ENCODE measurements at places on chromosomes 4 and X.

DNA sequence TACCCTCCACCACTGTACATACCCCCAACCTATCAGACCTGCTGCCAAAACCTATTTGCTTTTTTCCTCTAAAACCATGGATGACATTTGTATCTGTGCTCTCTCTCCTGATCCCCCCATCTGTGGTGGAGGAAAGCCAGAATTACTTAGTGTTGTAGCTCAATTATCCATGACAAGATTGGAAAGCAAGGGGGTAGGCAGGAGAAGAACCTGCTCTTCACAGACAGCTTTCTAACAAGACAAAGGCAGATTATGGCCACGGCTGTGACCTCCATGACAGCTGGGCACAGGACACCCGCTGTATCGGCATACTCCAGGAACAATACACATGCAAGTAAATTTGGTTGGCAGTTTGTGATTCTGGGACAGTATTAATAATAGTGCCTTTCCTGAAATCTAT, 186.7 kb downstream of the ENOX2 start:
- no peak for DNase-seq

DNA sequence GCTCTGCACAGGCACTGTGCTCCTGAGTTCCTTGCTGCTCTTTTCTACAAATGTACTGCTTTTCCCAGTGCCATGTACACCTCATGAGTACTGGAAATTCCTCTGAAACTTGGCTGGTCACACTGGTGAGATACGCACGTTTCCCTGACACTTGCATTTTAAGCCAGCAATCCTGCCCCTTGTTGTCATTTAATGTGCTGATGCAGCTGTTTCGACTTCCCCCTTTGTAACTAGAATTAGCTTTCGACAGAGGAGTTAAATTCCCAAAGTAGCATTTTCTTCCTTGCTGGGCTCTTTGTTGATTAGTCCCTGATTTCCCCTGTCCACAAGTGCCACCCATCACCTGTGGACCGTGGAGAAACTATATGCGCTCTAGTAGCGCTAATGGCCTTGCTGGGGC, 77.5 kb downstream of the IQCM start:
- no peak for DNase-seq

DNA sequence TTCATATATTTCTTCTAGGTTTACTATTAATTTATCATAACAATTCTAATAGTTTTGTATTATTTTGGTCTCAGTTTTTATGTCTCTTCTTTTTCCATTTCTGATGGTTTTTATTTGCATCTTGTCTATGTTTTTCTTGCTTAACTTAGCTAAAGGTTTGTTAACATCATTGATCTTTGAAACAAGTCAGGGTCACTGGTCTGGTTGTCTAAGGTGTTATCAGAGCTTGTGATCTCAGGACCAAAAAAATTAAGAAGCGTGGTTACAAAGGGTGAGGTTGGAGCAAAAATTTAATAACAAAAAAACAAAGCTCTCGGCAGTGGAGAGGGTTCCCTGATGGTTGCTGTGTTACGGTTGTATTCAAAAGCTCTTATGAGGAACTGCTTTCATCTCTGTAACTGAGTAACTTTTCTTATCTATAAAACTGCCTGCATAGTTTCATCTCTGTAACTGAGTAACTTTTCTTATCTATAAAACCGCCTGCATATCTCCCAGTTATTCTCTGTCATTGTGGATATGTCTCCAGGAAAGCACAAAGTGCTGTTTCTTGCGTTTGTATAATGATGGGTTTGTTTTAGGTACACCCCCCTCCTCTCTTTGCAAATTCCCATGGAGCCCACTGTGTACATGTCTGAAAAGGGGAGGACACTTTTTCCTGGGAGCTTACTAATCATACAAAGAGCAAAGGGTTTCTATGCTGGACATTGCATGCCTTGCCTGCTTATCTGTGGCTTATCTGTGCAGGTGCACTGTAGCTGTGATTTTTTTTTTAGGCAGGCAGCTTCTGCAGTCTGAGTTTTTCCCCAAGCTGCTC, 62.4 kb upstream of the UGT2B15 start:
- no peak for DNase-seq

- DNase-seq, result no peak
Observed at GRCh38 chr4:128596853-128597252, 212.6 kb upstream of the JADE1 start.

DNA sequence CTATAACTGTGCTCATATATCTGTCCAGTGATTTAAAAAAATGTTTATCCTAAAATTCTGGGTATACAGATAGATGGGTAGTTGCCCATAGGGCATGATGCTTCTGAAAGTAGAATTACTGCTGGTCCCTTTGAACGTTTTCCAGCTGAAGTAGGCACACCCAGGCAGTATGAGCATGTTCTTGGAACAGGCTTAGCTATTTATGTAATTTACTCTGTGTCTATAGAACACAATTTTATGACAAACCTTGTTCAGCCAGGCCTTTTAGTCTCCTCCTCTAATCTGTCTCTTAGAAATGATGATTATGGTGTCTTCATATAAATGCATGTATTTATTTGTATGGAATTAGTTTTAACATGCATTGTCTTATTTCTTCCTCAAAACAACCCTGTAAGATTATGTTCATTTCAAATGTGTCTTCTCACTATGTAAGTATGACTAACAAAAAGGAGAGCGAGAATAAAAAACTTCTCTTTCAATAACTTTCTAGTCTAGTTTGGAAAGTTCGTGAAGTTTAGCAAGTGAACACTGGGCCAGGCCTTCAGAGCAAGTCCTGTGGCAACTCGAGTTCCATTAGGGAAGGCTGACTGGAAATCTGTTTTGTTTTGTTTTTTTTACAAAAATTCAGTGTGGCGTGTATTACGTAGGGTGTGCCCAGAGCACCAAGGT, 142.0 kb downstream of the AFF1 start:
- DNase-seq, result no peak

DNA sequence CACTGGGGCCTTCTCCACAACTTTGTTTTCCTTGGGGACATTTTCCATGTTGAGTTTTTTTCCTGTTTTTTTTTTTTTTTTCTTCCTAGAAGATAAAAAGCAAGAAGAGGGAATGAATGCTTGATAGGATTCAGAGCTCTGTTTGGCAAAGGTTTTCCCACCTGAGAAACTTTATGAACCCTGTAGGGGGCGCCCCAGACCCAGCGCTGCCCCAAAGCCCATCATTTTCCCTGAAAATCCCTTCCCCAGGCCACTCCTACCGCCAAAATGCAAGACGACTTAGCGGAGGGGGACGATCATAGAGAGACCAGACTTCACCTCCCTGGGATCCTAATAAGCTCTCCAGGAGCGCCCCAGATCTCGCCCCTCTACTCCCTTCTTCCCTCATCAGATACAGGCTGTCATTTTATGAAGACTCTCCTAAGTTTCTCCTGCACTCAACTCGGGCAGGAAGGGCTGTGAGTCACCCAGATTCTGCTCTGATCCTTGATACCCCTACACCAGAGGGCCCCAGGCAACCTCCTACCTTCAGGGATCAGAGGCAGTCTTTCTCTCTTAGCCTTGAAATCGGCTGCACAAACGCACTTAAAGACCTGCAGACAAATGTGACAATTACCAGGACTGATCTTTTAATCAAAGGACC, 1.4 kb downstream of the BEX5 start:
- DNase-seq, result no peak

GRCh38 chr4:79334783-79335182, 8.9 kb upstream of the NAA11 start:
- DNase-seq, result no peak

DNA sequence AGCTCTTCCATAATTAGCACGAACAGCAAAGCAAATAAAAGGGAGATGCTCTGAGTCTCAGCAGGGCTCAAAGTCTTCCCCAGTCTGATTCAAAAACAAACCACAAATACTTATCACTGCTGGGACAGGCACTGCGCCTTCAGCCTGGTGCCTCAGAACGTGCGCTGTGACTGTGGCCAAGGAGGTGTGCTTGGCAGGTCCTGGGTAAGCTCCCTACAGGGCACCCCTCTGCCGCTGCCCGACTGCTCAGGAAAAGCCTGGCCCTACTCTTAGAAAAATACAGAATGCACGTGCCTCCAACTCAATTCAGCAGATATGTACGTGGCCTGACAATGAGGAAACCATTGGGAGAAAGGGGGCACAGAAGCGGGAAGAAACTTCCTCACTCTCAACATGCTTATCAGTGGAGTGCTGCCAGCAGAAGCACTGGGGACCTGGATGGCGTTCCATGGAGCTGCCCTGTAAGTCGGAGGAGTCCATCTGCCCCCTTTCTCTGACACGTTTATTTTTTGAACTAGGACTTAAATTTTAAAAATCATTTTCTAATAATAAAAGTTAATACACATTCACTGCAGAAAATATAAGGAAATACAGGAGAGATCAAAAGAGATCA, 86.8 kb downstream of the GATB start:
- DNase-seq, result no peak

DNA sequence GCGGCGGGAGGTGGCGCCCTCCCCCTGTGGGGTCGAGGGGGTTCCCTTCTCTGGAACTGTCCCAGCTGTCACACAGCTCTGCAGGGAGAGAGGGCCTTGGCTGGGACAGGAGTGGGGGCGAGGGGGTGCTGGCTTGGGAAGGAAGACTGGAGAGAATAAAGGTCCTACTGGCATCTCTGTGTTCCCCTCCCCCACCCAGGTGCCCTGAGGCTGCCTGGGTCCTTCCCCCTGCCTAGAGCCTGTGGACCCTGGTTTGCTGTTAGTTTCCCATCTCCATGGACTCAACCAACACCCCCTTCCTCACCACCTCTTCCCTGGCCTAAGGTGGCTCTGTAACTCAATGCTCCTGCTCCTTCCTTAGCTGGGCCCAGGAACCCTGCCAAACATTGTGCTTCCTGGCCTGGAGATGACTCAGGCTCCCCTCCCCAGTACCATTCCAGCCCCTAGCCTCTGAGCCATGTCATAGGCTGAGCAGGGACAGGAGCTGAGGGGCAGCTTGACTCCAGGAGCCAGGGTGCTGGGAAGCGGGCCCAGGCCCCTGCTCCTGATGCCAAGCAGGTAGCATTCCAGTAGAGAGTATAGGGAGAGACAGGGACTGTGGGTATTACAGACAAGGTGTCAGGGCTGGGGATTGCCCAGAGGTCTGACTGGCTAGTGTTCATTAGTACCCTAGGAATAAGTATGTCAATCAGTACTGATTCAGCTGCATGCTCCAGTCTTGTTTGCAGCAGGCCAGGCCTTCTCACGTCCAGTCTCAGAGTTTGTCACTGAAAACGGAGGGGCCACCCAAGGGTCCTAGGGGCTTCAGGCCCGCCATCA, 100.7 kb downstream of the EFNB1 start:
- no peak for DNase-seq

GRCh38 chr4:177937041-177937440, 494.8 kb upstream of the AGA start:
- no peak for DNase-seq

- no peak for DNase-seq
Observed at GRCh38 chrX:27889878-27890277, 82.1 kb downstream of the MAGEB10 start.

DNA sequence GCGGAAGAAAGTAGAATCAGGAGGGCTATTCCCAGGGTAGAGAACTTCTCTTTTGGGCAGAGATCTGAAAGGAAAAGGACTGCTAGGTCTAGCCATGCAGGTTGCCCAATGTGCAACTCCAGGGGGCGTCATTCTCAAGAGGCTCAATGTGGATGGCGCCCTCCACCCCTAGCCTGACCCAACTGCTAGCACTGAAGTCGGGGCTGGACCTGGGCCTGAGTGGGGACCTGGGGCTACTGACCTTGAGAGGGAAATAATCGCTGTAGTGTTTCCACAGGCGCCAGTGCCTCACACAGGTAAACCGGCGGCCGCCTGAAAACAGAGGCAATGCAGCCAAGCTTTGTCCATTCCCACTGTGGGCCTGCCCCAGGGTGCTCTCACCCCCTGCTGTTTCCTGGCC, 6.1 kb downstream of the AWAT2 start:
- no peak for DNase-seq

DNA sequence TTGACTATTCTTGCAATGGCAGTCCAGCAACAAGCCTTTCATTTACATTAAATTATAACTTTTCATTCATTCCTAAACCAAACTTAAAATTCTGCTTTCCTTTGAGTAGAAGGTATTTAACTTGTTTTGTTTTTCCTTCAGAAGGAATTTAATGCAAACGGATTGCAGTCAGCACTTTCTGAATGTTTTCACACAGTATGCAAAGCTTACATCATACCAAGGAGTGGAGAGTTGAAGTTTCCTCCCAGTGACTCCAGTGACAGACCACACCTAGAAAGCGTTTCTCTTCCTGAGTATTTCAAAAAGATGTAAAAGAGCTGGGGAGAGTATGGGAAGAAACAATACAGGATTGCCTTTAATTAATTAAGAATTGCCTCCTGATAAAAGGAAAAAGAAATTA, 8.1 kb downstream of the EPGN start:
- no peak for DNase-seq

All from NCI-H1930 (cell line).